ENCODE measurements at places on chromosomes 16 and 17. TPM values are rescaled to one million over a fixed set of nuclear protein-coding genes. Genes with fewer than 3 reads are reported as not detected.
A peak's percentile ranks its signal among the peaks of the same experiment; 100 is the strongest.

Gene LRRC37A2
- 8.5 TPM for total RNA-seq

Gene ZNF597
- total RNA-seq, result 2.3 TPM

Gene CEP112
- total RNA-seq, result 18.6 TPM

Gene PRSS36
- 2.3 TPM for total RNA-seq

Gene TBC1D3K
- not detected for total RNA-seq

- no peaks in the 10 kb centered on the region for H3K36me3 ChIP-seq
- H3K27ac ChIP-seq, result no peak overlapping the region
- H3K4me3 ChIP-seq, result no peak overlapping the region
- no peak for DNase-seq
- no peaks in the 10 kb centered on the region for H3K4me1 ChIP-seq
Measured at GRCh38 chr16:56532714-56533113, 12.9 kb upstream of the BBS2 start.

DNA sequence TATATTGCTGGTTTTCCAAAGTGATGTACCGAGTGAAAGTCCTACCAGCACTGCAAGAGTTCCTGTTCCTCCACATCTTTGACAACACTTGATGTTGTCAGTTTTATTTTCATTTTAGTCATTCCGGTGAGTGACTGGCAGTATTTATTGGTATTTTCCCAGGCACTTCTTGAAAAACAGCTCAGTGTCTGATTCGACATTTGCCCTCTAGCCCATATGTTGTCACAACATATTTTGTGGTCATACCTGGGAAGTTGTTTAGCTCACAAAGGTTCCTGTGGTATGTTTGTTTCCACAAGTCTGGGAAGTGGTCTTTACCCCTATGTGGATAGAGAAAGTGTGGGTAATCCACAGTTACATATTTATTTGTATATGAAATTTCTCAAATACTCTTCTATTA lies 463.6 kb downstream of the HAPSTR1 start:
- no peak overlapping the region for H3K4me3 ChIP-seq
- H3K27ac ChIP-seq, result no peak overlapping the region
- no peaks in the 10 kb centered on the region for H3K36me3 ChIP-seq
- DNase-seq, result no peak

- DNase-seq, result no peak
- no peaks in the 10 kb centered on the region for H3K4me1 ChIP-seq
- H3K36me3 ChIP-seq, result no peaks in the 10 kb centered on the region
- no peak overlapping the region for H3K27ac ChIP-seq
Measured at GRCh38 chr17:72837335-72837734, 255.2 kb downstream of the SLC39A11 start.

DNA sequence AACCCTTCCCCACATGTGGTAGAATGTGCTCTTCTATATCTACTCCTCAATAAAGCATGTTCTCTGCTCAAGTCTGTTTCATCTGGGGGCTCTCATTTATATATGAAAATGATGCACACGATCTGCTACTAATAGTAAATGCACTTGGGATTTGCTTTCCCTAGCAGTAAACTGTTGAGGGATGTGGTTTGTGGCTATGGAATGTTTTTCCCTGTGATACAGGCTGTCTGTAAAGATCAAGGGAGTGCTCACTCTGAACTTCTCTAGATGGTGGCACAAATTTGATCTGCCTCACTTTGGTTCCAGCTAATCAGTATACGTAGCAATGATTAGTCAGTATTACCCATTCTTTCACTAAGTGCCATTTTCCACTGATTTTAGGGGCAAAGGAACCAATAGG lies 18.8 kb downstream of the TAC4 start:
- H3K36me3 ChIP-seq, result peaks cover 57% of the 10 kb centered on the region
- H3K4me3 ChIP-seq, result no peak overlapping the region
- DNase-seq, result no peak
- H3K27ac ChIP-seq, result no peak overlapping the region

GRCh38 chr17:78306913-78307312 lies 53.0 kb downstream of the SOCS3 start:
- H3K27me3 ChIP-seq, result no peaks in the 10 kb centered on the region
- DNase-seq, result no peak
- H3K27ac ChIP-seq, result no peak overlapping the region
- H3K4me3 ChIP-seq, result no peak overlapping the region
- peaks cover 20% of the 10 kb centered on the region for H3K4me1 ChIP-seq

GRCh38 chr16:24976971-24977677 lies 38.0 kb downstream of the ARHGAP17 start:
- peaks cover 46% of the 10 kb centered on the region for H3K36me3 ChIP-seq
- no peak for DNase-seq
- peaks cover 24% of the 10 kb centered on the region for H3K4me1 ChIP-seq
- H3K27ac ChIP-seq, result peak overlapping the region; percentile 82

- no peaks in the 10 kb centered on the region for H3K4me1 ChIP-seq
- no peaks in the 10 kb centered on the region for H3K27me3 ChIP-seq
- peaks cover 94% of the 10 kb centered on the region for H3K36me3 ChIP-seq
Measured at GRCh38 chr17:17176341-17176740, 29.8 kb downstream of the PLD6 start.

DNA sequence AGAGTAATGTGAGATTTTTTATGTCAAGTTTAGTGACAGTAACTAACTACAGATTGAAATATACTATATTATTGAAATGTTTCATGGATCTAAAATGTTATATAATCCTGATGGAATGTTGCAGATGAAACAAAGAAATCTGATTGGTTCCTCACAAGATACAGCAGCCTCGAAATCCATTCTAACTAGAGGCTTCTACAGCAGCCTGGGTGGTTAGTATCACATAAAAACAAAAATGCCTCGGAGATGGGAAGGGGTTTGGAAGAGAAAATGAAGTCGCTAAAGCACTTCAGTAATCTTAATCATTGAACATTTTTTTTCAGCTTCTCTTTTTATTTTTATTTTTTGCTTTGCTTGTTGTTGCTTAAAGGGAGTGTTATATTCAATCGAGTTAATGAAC lies 75.2 kb downstream of the TANC2 start:
- H3K27ac ChIP-seq, result no peak overlapping the region
- peaks cover 4% of the 10 kb centered on the region for H3K4me1 ChIP-seq
- no peaks in the 10 kb centered on the region for H3K27me3 ChIP-seq
- no peak for DNase-seq
- H3K36me3 ChIP-seq, result no peaks in the 10 kb centered on the region

- no peak overlapping the region for H3K4me3 ChIP-seq
- no peaks in the 10 kb centered on the region for H3K4me1 ChIP-seq
- DNase-seq, result peak; percentile 4
- H3K27me3 ChIP-seq, result peaks cover 7% of the 10 kb centered on the region
Measured at GRCh38 chr17:37701496-37701898, 43.4 kb downstream of the HNF1B start.

DNA sequence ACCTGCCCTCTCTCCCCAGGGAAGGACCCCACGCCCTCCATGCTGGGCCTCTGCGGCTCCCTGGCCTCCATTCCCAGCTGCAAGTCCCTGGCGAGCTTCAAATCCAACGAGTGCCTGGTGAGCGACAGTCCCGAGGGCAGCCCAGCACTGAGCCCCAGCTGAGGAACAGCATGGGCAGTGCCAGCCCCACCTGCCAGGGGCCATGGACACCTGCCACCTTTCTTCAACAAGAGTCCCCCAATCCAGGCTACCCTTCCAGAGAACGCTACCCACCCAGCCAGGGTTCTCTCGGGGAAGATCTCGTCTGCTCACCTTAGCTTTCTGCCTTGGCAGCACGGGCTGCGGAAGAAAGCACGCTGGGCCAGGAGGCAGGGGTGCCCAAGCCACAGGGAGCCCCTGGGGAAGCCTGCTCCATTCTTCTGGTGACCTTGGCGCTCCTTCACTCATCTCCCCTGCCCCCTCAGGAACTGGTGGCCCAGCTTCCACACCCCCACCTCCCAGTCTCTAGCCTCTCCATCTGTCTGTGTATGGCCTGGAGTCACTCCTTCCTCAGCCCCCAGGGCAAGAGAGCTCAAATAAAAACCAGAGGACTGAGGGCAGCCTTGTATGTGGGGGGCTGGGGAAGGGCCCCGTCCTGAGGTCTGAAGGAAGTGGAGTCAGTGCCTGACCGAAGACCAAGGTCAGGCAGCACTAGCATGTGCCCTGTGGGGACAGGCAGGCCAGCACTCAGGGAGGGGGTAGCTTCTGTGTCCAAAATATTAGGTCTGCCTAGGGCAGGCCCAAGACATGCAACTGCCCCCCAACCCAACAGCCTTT lies 6.3 kb downstream of the SLC25A39 start:
- peaks cover 48% of the 10 kb centered on the region for H3K27me3 ChIP-seq
- H3K36me3 ChIP-seq, result peaks cover 33% of the 10 kb centered on the region
- H3K4me1 ChIP-seq, result peaks cover 10% of the 10 kb centered on the region
- H3K27ac ChIP-seq, result no peak overlapping the region
- no peak overlapping the region for H3K4me3 ChIP-seq

GRCh38 chr16:86902656-86903001 lies 324.3 kb downstream of the FOXL1 start:
- peaks cover 7% of the 10 kb centered on the region for H3K4me1 ChIP-seq
- no peak for DNase-seq
- no peaks in the 10 kb centered on the region for H3K36me3 ChIP-seq

DNA sequence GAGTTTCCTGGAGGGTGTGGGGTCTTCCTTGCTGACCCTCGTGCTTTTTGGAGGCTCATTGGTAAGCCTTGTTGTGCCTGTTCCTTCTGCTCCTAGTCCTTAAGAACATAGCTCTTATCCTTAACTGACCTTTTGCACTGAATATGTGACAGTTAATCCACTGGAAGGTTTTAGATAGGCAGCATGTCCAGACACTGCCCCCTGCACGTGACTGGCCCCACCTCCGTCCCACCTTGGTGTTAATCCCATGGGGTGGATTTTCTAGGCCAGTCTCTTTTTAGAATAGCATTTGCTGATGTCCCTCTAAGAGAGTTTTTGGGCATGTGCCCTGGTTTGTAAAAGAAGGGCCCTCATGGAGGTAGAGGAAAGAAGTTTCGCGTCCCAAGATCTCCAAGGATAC lies 58.3 kb downstream of the RBFOX1 start:
- no peak overlapping the region for H3K4me3 ChIP-seq
- no peak for DNase-seq
- H3K4me1 ChIP-seq, result peaks cover 15% of the 10 kb centered on the region
- no peak overlapping the region for H3K27ac ChIP-seq
- H3K36me3 ChIP-seq, result no peaks in the 10 kb centered on the region
- H3K27me3 ChIP-seq, result no peaks in the 10 kb centered on the region

- no peaks in the 10 kb centered on the region for H3K36me3 ChIP-seq
- peaks cover 3% of the 10 kb centered on the region for H3K4me1 ChIP-seq
- no peaks in the 10 kb centered on the region for H3K27me3 ChIP-seq
- DNase-seq, result no peak
- H3K27ac ChIP-seq, result no peak overlapping the region
Measured at GRCh38 chr17:11366272-11366850, 125.3 kb downstream of the SHISA6 start.

DNA sequence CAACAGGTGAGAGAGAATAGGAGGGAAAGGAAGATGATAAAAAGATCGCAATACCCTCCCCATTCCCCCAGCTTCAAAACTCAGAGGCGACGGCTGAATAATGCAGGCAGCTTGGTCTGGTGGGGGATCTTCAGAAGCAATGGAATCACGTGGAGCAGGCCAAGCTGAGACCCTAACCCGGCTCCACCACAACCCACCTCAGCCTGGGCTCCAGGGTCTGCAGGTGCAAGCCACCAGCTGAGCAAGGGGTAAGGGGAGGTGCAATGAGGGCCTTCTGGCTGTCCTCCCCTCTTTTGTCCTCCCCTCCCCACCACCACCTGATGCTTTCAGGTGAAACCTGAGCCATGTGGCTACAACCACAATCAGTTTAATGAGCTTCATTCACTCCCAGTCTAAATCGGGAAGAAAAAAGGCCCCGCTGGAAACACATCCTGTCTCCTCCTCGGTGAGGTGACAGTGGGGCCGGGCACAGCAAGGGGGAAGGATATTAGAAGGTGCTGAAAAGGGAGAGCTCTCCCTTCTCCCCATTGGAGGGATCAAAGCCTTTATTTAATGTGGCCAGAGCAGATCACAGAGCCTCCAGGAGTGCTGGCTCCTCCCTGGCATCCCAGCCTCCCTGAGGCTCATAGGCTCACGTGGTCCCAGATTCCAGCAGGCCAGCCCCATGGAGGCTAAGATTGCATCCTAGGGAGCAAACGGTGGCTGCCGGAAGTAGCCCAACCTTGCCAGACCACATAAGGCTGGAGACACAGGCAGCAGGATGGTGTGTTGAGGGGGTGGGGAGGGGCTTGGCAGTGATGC lies 261.0 kb downstream of the SOX9 start:
- H3K4me1 ChIP-seq, result peaks cover 10% of the 10 kb centered on the region
- no peak overlapping the region for H3K4me3 ChIP-seq
- no peak for DNase-seq
- no peaks in the 10 kb centered on the region for H3K36me3 ChIP-seq
- no peaks in the 10 kb centered on the region for H3K27me3 ChIP-seq

- H3K27me3 ChIP-seq, result peaks cover 10% of the 10 kb centered on the region
- H3K4me3 ChIP-seq, result no peak overlapping the region
- DNase-seq, result no peak
- H3K4me1 ChIP-seq, result no peaks in the 10 kb centered on the region
- peak overlapping the region; percentile 23 for H3K27ac ChIP-seq
Measured at GRCh38 chr16:77585379-77586251, 136.7 kb upstream of the NUDT7 start.

- peak overlapping the region; percentile 20 for H3K27ac ChIP-seq
- H3K27me3 ChIP-seq, result no peaks in the 10 kb centered on the region
- H3K4me3 ChIP-seq, result no peak overlapping the region
- H3K4me1 ChIP-seq, result peaks cover 21% of the 10 kb centered on the region
Measured at GRCh38 chr16:30383521-30383920, 1.2 kb upstream of the SEPTIN1 start.

- no peak overlapping the region for H3K27ac ChIP-seq
- H3K36me3 ChIP-seq, result no peaks in the 10 kb centered on the region
- H3K4me3 ChIP-seq, result no peak overlapping the region
- DNase-seq, result no peak
- H3K27me3 ChIP-seq, result no peaks in the 10 kb centered on the region
Measured at GRCh38 chr17:55433029-55433628, 11.5 kb upstream of the MMD start.

- H3K4me1 ChIP-seq, result peaks cover 17% of the 10 kb centered on the region
- DNase-seq, result no peak
- no peaks in the 10 kb centered on the region for H3K36me3 ChIP-seq
- peaks cover 28% of the 10 kb centered on the region for H3K27me3 ChIP-seq
- no peak overlapping the region for H3K27ac ChIP-seq
- no peak overlapping the region for H3K4me3 ChIP-seq
Measured at GRCh38 chr16:84042879-84043485, 387 bp upstream of the SLC38A8 start.

GRCh38 chr17:78925234-78925633 lies at the start of gene TIMP2:
Gene TIMP2 (minus strand): TSS chr17:78925387. CDS start chr17:78925088, 299 bp downstream.
- no peaks in the 10 kb centered on the region for H3K27me3 ChIP-seq
- peak; percentile 96 for DNase-seq
- H3K27ac ChIP-seq, result peak within 1 kb of the TSS; percentile 97
- peaks cover 2% of the 10 kb centered on the region for H3K36me3 ChIP-seq
- H3K4me1 ChIP-seq, result peaks cover 56% of the 10 kb centered on the region

Data from muscle of leg (tissue), 16 donors.